ENCODE measurements at places on chromosomes 7 and 10.

DNA sequence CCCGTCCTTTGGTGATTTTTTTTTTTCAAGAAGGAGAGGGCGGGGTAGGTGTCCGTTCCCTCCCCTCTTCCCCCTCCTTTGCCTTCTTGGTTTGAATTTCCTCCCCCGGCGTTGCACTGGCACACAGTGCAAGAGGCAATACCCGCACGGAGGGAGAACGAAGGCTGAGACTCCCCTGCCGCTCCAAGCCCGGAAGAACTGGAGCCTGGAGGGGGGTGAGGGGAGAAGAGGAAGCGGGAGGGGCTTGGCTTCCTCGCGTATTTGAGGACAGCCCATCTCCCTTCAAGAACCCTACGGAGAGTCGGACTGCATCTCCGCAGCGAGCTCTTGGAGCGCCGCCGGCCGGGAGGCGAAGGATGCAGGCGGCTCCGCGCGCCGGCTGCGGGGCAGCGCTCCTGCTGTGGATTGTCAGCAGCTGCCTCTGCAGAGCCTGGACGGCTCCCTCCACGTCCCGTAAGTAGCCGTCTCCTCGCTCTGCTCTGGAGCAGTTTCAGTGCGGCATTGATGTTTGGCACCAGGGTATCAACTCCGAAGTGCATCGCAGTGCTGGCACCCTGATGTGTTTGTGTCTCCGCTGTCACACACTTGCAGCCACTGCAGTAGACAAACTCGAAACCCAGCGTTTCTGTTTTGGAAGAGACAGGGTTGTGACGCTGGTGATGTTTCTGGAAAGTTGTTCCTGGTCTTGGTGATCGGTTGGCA lies at the start of gene CNTNAP2:
Gene CNTNAP2 (plus strand): TSS at position 281 of the 702 bp plus-strand sequence. CDS start 76 bp downstream, at position 357.
- no peak for DNase-seq

- DNase-seq, result no peak
These were observed 116.2 kb downstream of the SH3PXD2A start for GRCh38 chr10:103739039-103739764.

DNA sequence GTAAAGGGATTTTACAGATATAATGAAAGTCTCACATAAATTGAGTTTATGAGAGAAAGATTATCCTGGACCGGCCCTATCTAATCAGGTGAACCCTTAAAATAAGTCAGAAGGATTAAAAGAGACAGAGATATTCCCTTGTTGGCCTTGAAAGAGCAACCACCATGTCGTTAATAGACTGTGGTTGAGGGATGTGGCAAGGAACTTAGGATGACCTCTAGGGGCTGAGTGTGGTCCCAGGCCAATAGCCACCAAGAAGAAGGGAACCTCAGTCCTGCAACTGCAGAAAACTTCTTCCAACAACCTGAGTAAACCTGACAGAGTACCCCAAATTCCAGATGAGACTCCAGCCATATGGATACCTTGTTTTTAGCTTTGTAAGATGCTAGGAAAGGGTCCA lies 121.5 kb downstream of the POLR1F start:
- peak; percentile 6 for DNase-seq

DNA sequence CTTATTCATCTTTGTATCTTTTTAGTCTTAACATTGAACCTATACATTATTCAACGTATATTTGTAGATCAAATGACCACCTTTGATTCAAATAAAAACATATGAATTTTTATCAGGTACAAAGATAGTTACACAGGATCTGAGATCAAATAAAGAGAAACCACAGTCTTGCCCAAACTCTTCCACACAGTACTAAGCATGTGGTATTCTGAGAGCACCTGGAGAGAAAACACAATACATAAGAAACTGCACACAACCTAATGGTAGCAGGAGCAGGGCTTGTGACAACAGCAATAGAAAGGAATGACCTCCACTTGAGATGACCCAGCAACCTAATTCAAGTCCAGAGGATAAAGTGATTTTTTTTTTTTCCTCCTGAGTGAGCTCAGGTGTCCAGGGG lies 6.5 kb upstream of the WASL start:
- DNase-seq, result no peak

- no peak for DNase-seq
These were observed 3.3 kb upstream of the MTPAP start for GRCh38 chr10:30352377-30352776.

DNA sequence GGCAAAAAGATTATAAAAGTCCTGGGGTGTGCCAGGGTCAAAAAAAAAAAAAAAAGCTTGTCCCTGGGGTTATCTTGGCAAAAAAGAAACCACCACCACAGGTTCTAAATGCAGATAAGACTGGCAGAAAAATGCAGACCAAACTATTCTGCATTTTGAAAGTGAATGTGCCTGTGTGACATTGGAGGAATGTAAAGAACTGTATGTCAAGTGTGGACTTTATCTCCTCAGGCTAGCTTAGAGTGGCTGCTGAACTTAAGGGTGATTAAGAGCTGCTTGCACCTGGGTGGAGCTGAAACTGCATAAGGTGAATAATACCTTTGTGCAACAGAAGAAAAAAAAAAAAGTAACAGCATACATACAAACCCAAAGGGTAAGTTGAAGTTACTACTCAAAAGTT lies 1.3 kb upstream of the NAPEPLD start:
- DNase-seq, result peak; percentile 98

DNA sequence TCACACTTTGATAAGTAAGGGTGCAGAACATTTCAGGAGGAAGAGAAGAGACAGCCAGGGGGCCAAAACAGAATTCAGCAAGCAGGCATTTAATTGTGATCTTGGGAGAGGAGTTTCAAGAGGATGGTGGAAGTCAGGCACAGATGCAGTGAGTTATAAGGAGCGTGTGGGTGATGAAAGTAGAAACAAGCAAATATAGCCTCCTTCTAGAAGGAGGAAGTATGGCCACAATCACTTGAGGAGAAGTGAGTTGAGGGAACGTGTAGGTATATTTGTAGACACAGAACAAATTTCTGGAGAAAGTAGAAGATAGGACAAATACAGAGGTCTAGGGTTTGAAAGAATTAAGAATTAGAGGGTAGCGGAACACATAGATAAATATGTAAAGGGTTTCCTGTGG lies 165.8 kb downstream of the CACNB2 start:
- DNase-seq, result no peak

GRCh38 chr7:134083766-134084487 lies 43.2 kb upstream of the LRGUK start:
- peak; percentile 54 for DNase-seq

- no peak for DNase-seq
These were observed 102.1 kb upstream of the ANLN start for GRCh38 chr7:36287371-36288241.

- DNase-seq, result peak; percentile 55
These were observed 9.9 kb upstream of the SRRM3 start for GRCh38 chr7:76191783-76192240.

GRCh38 chr7:103928581-103928980 lies 60.9 kb downstream of the RELN start:
- no peak for DNase-seq

- no peak for DNase-seq
These were observed 410.8 kb downstream of the SFMBT2 start for GRCh38 chr10:7000061-7000460.

- no peak for DNase-seq
These were observed 37.9 kb downstream of the GATA3 start for GRCh38 chr10:8092428-8092827.

DNA sequence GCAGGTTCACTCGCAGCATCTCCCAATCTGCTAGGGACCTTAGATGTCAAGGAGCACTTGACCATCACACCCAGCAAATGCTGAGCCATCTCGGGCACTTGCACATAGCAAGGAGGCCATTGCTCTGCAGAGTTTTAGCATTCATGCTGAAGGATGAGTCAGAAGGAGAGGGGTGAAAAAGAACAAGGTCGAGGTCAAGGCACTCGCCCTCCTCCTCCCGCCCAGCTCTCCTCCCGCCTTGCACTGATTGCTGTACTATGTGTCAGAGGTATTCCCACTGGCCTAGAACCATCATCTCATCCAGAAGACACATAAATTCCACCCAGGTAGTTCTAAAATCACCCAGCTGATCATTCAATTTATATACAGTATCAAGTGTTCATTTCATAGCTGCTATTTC lies 255.1 kb upstream of the SP4 start:
- DNase-seq, result no peak

DNA sequence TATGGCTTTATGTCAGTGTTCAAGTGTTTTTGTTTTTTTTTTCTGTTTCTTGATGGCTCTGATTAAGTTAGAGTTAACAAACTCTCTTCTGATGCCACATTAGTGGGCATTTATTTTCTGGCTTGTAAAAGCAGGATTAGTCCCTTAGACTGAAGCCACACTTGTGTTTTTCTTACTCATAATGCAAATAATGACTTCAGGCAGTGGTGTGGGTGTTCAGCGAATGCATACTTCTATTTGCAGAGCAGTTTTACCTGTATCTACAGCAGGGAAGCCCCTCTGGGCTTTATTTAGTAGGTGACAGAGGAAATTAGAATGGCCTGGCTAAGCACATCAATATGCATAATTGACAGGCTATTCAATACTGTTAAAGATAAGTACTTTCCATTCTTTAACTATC lies 79.9 kb downstream of the CNNM2 start:
- no peak for DNase-seq

DNA sequence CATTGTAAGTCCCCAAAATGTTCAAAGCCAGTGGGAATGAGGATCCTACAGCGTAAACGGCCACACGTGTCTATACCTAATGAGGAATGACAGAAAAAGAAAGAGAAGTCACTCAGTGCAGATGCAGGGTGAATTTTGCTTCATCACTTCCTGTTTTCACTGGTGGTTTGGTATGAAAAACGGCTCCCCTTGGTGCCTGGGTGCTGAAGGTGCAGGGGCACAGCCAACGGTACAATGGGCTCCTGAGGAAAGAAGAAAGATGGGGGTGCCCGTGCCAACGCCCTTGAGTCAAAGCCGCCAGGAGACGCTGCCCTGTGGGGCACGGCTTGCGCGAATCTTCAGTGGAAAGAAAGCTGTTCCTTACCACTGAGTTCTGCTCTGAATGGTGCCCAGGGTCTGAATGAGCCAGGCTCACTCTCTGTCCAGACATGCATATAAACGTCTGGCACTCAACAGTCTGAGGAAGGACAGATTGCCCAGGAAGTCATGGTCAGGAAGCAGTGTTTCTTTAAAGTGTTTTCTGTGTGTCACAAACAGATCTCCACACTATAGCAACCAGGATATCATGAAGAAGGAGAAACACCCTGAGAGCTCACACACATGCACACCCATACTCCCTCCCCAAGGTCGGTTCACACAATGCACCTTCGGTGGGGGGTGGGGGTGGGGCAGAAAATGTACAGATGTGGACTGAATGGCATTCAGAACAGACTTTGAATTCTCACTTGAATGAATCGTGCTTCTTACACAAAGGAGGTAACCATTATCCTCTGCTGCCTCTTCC lies 105.8 kb downstream of the ELMO1 start:
- DNase-seq, result peak; percentile 85

DNA sequence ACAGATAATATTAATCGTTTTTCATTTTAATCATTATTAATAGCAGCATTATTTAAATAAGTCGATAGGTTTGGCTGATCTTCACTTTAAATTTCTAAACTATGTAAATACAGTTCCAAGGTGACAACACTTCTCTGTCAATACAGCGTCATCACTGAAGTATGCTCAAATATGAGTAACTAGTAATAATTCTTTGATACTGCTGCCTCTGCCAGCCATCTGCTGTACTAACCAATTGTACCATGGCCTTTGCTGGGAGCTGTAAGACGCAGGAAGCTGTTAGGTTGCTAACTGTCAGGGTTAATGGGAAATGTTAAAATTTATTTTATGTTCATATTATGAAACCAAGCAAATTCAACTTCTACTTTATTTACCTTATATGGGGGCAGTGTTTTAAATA lies 1650.5 kb upstream of the LRRTM3 start:
- DNase-seq, result no peak

DNA sequence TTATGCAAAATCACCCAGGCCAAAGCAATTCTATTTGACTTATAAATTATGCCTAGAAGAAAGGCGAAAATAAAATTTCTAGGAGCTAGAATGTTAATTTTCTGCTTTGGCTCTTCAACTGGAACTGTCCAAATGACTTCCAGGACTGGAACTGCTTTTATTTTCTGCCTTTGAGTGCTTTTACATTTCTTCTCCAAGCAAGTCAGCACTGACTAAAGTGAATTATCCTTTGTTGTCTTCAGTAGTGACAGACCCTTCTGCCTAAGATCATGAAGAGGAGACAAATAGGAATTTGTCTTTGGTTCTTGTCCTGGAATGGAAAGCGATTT lies 255.9 kb downstream of the DNAJB9 start:
- no peak for DNase-seq

GRCh38 chr10:63384001-63384400 lies 81.8 kb downstream of the JMJD1C start:
- DNase-seq, result no peak

DNA sequence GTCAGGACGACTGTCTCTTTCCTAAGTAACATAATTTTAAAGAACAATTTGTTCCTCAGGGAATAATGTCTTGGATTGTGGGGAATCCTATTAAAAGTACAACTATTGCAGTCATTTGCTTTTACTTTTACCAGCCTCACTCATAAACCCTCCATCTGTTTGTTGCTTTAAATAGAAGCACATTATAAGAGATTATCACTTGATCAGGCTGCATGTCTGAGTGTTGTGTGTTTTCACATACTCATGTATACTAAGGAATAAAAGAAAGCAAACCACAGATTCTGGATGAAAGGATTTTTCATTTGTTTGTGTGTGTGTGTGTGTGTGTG lies 1077.8 kb downstream of the KCNMA1 start:
- DNase-seq, result no peak

DNA sequence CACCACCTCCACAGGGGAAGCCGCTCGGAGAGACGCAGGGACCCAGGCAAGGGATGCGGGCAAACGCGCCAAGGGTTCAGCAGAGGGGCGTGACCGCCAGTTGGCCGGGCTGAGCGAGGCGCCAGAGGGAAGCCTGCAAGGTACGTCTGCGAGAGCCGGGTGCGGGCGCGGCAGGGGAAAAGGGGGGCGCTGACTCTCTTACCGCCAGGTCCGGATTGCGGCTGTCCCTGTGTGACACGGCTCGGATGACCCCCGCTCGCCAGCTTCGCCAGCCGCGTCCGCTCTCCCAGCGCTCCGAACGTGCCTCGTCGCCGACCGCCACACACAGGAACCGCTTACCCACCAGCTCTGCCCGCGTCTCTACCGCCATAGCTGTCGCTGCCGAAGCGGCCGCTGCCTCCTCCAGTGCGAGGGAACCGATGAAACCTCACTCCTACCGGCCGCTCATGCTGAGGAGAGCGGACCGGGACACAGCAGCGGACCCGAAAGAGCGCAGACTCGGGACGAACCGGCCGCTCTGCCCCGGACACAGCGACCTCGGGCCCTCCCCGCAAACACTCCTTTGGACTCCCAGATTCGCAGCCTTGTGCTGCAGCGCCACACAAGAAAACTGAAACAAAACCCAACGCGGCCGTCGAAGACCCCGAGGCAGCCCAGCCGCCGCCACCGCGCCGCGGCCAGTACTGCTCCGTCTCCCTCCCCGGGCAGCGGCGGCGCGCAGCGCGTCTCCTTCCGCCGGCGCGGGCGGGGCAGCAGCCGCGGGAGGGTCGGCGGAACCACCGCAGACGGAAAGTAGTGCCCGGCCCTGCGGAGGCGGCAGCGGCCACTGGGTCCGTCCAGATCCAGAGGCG lies at the start of gene JMJD1C:
Gene JMJD1C (minus strand): TSS at position 685 of the 851 bp plus-strand sequence. CDS start 315 bp downstream, at position 370.
- DNase-seq, result peak; percentile 63

Measured in hematopoietic multipotent progenitor cell treated with erythropoietin and hydrocortisone succinate and interleukin-3 and kit ligand, for 8 days (in vitro differentiated cells).